Effector memory CD4-positive, alpha-beta T cell (primary cell): ENCODE measurements at places on chromosomes 4 and X.

DNA sequence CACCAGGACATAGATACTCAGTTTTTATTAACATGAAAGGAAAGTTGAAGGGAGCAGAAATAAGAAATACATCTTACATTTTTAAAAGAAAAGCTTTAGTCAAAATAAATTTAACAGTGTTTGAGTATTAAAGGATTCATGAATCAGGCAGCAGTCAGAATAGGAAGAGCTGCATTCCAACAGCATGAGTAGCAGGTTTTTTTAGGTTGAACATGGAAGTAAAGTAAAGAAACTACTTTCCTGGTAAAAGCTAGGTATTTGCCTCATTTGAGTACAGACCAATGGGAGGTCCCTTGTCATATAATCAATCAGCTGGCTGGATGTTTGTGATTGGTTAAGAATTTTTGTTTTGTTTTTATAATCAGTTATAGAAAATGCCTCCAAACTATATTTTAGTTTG is 645.9 kb upstream of the INTU start:
- DNase-seq: no peak

- no peak for DNase-seq
Observed at GRCh38 chrX:133726642-133727041, 258.8 kb downstream of the GPC3 start.

- no peak for DNase-seq
Observed at GRCh38 chr4:52126966-52127365, 75.9 kb downstream of the SPATA18 start.

GRCh38 chr4:181548873-181549575 is 694.2 kb upstream of the TENM3 start:
- DNase-seq: no peak

GRCh38 chr4:23373261-23373660 is 516.6 kb downstream of the PPARGC1A start:
- DNase-seq: no peak

- no peak for DNase-seq
Observed at GRCh38 chrX:36898301-36898700, 109.9 kb upstream of the FAM47C start.

GRCh38 chrX:74119016-74119910 is 184.7 kb upstream of the ZCCHC13 start:
- DNase-seq: no peak

- DNase-seq: no peak
Observed at GRCh38 chr4:10671366-10671765, 13.2 kb downstream of the CLNK start.

DNA sequence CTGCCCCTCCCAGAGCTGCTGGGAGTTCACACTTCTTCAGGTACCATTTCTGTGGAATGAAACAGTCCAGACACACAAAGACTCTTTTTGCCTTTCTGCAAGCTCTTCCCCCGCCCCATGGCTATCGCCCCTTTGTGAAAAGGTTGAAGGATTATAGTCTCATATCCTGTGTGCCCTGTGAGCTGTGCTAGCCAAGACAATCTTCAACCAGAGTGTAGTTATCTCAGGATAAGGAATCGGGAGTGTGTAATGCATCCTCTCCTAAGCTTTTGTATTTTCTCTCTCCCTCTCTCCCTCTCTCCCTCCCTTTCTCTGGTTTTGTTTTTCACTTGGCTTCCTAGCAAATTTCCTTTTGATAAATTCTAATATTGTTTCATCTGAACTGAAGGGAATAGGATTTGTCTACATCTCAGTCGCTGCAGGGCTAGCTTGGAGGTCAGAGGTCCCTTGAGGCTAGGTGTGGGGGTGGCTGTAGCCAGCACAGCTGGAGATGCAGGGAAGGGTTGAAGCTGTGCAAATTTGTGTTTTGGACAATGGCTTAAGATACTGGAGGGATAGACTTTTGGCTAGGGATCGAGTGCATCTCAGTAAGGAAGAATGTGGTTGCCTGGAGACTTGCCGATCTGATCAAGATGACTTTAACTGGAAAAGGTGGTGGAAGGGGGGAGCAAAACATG is 74.6 kb upstream of the NALF2 start:
- no peak for DNase-seq

DNA sequence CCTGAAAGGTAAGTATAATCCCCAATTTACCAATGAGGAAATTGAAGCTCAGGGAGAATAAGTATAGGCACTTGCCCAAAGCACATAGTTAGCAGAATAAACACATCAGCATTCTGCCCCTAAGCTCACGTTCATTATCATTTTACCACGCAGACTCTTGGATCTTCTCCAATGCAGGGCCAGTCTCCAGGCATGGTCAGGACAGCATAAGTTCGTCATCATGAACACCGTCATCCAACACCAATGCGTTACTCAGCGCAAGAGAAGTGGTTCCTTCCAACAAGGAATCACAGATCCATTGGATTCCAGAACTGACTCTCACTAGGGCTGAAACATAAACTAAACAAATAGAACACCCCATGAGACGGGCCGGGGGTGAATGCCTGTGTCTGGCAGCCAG is 86.5 kb upstream of the GPM6B start:
- DNase-seq: no peak

GRCh38 chrX:31854716-31855115 is 782.9 kb upstream of the FTHL17 start:
- DNase-seq: no peak

- DNase-seq: no peak
Observed at GRCh38 chr4:52926196-52926974, 64.3 kb downstream of the RASL11B start.

GRCh38 chrX:56382278-56382677 is 150.1 kb downstream of the KLF8 start:
- DNase-seq: no peak

- no peak for DNase-seq
Observed at GRCh38 chr4:24727390-24728224, 67.8 kb upstream of the SOD3 start.

DNA sequence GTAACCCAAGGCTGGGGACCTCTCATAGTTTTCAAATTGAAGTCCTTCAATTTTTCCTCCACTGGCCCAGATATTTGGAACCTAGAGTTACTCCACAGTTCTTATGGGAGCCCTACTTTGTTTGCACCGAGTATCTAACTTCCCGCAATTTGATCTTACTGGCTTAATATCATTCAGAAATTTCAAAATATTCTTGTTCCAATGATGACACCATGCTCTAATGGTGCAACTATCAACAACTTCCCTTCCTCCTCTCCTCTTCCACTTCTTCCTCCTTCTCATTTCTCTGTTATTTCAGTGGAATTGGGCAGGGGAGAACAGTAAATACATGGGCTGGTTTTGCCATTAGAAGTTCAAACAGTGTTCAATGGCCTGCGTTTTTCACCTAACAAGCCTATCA is 20.2 kb downstream of the PDCL2 start:
- no peak for DNase-seq

DNA sequence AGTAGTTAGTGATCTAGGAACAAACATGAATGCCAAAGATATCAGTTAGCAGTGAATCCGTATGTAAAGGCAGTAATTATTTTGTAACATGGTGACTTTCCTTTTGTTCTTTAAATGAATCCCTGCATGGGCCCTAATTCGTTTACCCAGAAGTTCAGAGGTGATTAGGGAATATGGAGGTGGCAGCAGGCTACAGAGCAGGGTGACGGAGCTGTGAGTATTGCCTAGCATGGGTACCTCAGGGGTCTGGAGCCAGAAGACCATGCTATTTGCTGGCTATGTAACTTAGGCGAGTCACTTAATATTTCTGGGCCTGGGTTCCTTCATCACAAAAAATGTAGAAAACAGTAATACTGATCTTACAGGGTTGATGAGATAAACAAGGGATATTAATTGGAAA is 184.9 kb downstream of the ENOX2 start:
- DNase-seq: no peak

- DNase-seq: no peak
Observed at GRCh38 chr4:8938623-8939022, 67.0 kb upstream of the HMX1 start.

DNA sequence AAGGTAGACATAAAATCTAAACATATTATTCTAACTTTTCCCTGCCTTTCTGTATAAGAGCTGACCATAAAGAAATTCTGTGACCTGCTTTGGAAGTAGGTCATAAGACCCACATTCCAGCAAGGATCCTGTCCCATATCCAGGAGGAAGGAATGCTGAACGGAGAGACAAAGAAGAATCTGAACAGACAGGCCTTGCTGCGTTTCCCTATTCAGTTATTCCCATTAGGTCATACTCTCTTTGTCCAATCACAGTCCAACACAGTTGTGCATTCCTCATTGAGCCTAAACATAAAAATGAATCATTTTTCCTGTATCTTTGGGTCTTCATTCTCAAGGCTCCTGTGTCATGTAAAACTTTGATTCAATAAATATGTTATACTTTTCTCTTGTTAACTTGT is 287.6 kb upstream of the TAPT1 start:
- no peak for DNase-seq

DNA sequence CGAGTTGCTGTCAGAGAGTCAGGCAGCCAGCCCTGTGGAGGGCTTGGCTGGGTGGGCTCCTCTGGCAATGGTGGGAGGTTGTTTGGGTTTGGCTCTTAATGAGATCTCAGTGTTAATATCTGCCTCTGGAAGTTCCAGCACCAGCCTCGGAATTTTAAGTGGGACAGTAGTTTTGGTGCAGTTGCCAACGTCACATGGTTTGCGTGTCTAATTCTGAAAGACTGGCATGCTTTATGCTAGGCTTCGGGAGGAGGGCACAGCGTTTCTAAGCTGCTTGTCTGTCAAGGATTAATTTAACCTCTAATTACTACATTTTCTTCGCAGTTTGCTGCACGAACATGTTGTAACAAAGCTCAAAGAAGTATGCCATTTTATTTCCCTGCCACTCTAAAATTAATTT is 9.2 kb downstream of the MAMLD1 start:
- no peak for DNase-seq

- DNase-seq: no peak
Observed at GRCh38 chr4:145805490-145805889, 125.5 kb downstream of the C4orf51 start.

DNA sequence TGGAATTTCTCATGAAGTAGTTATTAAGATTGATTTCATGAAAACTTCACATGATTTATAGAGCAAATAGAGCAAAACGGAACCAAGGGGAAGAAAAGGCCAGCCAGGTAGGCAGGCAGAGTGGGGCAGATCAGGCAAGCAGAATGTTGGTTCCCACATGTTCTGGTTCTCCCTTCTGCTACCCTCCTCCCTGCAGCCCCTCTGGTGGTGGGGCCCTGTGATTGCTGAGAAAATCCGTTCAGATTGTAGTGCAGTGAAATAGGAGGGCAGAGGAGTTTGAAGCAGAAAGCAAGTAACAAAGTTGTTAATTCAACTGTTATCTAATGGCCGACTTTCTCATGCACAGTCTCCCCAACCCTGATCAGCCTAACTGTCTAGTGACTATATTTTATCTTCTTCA is 185.3 kb downstream of the MID1IP1 start:
- DNase-seq: no peak

GRCh38 chr4:147981305-147981704 is 249.4 kb downstream of the ARHGAP10 start:
- DNase-seq: no peak

DNA sequence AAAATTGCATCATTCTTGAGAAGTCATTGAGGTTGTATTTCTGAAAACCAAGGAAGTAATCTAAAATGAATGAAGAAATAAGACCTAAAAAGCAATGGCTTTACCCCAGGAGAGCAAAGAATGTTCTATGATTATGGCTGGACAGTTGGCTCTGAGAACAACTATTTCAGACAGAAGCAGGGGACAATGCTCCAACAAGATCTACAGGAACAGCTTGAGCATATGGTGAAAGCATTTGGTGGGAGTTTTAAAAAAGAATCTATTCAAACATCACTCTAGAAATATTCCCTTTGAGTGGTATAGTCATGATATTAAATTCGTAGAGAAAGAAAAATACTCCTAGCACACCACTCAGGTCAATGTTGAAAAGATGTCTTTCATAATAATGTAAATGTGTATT is 26.7 kb downstream of the DYNLT3 start:
- no peak for DNase-seq

GRCh38 chrX:68942840-68943239 is 114.0 kb downstream of the EFNB1 start:
- no peak for DNase-seq

GRCh38 chrX:119186763-119187162 is 49.3 kb upstream of the PGRMC1 start:
- no peak for DNase-seq

DNA sequence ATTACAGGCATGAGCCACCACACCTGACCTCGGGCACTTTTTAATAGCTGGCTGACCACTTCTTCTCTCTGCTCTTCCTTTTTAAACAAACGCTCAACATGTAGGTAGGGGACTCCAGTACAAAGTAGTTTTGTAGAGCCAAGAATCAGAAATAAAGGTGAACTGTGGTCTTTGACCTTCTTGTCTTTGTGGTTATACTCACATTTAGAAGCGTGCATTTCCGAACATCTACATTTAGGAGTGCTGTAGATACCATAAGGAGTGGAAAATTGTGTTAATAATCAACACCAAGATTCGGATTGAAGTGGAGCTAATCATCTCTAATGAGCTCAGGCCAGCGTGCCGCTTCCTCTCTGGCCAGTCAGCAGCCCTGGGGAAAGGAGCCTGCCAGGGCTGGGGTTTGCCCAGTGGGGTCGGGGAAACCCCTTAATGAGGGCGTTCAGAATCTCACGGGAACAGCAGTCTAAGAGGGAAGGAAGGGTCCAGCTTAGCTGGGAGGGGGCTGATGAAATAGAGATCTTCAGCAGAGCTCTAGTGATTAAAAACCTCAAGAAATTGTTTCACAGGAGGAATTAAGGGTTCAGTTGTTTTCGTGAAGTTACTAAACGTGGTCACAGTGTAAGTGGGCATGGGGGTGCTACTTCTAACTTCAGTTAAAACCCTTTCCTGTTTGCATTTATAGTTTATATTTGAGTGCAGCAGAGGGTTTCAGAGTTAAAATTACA is 81.2 kb downstream of the GAB1 start:
- no peak for DNase-seq

DNA sequence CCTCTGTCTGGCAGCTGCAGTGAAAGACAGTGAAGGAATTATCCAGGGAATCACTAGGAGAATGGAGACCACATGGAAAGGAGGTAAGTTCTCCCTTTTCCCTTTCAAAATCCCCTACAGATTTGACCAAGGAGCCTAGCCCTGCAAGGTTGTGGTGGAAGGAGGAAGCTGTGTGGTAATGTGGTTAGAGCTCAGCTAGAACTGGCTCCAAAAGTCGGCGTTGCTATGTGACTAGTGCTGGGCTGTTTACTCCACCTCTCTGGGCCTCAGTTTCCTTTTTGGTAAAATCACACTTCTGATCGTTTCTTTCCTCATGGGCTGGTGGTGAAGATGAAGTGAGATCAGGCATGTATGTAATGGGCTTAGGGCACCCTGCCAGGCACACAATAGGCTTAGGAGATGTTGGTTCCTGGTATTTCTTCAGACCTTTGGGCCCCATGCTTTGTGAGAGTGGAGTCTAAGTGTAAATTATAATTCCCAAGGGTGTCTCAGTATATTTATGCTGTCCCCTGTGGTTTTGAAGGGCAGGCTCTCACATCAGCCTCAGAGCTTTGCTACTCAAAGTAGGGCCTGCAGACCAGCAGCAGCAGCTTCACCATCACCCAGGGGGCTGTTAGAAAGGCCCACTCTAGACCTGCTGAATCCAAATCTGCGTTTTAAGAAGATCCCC is 183.7 kb upstream of the BCOR start:
- peak; percentile 15 for DNase-seq
